Metanephros (tissue), 2 donors: ENCODE measurements at places on chromosomes 12 and 14. TPM values are rescaled to one million over a fixed set of nuclear protein-coding genes. Genes with fewer than 3 reads are reported as not detected.

Gene ADCY4
- total RNA-seq = 29.7 TPM

Gene DPPA3
- total RNA-seq = not detected

Gene GALNT8
- 3.4 TPM for total RNA-seq

Gene ERGIC2
- total RNA-seq = 63.6 TPM

Gene GNB3
- 3.7 TPM for total RNA-seq

Gene OR6C70
- total RNA-seq = not detected

Gene RD3L
- 0.23 TPM for total RNA-seq

Gene TAS2R31
- total RNA-seq = 18.9 TPM

Gene ARMH4
- total RNA-seq = 38.0 TPM

Gene PAPLN
- 41.3 TPM for total RNA-seq

Gene LMBR1L
- total RNA-seq = 69.4 TPM

Gene NFE2
- 6.6 TPM for total RNA-seq

Gene PPP1R36
- total RNA-seq = 0.41 TPM
